ENCODE measurements at places on chromosomes 4 and X.
A peak's percentile ranks its signal among the peaks of the same experiment; 100 is the strongest.

GRCh38 chr4:185540487-185541120 is 5.3 kb upstream of the PDLIM3 start:
- no peak for DNase-seq

- DNase-seq, result no peak
These were observed 37.8 kb downstream of the LEF1 start for GRCh38 chr4:108130955-108131354.

DNA sequence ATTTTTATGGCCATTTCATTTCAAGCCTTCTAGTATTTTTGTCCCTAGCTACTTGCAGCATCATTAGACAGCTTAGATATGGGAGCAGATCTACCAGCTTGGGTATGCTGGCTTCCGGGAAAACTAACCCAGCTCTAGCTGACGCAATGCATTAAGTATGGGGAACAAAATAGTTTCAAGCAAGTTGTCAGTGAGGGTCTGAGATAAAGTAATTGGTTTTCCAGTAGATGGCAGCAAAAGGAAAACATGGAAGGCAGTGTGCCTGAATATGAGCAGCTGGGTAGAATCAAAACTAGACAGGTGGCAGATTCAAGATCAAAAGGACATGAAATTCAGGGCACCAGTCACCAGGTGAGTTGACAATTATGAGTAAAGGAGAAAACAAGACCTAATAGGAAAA is 340.9 kb upstream of the CTSO start:
- DNase-seq, result no peak

DNA sequence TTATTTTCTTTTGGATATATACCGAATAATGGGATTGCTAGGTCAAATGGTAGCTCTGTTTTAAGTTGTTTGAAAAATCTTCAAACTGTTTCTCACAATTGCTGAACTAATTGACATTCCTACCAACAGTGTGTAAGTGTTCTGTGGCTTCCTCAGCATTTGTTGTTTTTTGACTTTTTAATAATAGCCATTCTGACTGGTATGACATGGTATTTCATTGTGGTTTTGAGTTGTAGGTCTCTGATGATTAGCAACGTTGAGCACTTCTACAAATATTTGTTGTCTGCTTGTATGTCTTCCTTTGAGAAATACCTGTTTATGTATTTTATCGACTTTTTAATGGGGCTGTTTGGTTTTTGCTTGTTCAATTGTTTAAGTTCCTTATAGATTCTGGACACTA is 680.1 kb upstream of the GRIA3 start:
- DNase-seq, result no peak

DNA sequence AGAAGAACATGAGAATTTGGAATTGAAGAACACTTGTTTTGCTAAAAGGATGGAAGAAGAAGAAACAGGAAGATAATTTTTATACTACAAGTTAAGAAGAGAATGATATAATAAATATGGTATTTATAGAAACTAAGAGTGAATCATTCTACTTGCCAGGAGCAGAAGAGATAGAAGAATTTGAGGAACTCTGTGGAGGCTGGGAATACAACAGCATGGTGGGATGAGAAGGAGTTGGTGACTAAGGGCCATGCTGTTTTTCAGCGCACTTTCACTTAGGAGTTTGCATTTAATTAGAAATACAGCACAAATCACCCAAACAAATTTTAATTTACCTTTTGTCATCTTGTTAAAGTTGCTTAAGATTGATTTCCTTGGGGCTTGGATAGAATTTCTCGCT is 20.5 kb downstream of the HADH start:
- DNase-seq, result no peak

DNA sequence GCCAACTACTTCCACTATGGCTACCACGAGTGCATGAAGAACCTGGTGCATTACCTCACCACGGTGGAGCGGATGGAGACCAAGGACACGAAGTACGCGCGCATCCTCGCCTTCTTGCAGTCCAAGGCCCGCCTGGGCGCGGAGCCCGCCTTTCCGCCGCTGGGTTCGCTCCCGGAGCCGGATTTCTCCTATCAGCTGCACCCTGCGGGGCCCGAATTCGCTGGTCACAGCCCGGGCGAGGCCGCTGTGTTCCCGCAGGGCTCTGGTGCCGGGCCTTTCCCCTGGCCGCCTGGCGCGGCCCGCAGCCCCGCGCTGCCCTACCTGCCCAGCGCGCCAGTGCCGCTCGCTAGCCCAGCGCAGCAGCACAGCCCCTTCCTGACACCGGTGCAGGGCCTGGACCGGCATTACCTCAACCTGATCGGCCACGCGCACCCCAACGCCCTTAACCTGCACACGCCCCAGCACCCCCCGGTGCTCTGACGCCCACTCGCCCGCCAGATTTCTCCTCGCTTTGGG is 2.1 kb downstream of the HELT start:
- no peak for DNase-seq

DNA sequence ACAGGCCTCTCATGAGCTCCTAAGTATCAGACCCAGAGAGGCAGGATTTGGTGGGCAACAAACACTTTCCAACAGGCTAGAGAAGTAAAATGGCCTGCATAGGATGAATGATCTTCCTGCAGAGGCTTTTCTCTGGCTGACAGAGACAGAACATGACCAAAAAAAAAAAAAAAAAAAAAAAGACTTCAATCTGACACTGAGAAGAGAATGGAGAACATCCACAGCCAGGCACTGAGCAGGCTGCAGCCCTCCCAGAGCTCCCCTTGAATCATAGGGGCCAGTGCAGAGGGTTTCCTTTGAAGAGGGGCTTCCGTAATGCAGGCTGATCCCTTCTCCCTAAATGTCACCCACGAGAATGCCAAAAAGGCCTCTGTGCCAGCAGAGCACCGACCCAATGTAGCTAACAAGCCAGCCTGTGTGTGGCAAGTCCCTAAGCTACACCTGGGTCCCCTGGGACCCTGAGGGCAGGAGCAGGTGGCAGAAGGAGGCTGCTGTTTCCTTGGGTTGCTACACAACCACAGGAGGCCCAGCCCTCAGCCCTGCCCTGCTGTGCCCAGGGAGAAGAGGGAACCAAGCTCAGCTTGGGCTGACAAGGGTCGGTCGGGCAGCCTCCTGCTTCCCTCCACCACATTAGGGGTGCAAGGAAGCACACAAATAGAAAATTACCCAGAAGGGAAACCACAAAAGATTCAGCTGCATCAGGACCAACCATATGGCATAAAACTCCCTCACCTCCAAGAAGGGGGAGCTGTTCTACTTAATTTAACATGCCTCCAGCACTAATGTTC is 55.6 kb downstream of the MAP7D2 start:
- DNase-seq, result no peak

DNA sequence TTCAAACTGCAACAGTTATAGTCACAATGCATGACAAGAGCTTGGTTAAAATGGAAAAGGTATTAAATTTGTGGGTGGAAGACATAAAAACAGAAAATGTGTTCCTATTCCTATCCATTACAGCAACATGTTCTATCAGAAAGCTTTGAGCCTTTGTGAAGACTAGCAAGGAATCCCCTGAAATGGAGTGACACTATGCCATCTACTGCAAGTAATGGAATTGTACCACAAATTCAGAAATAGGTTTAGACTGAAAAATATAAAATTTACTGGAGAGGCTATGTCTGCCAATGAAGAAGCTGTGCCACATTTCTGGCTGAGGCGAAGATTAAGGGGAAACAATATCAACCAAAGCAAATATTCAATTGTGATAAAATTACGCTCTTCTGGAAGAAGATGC is 247.9 kb downstream of the ADAM29 start:
- no peak for DNase-seq

- no peak for DNase-seq
These were observed 67.0 kb downstream of the SEL1L3 start for GRCh38 chr4:25795566-25796454.

DNA sequence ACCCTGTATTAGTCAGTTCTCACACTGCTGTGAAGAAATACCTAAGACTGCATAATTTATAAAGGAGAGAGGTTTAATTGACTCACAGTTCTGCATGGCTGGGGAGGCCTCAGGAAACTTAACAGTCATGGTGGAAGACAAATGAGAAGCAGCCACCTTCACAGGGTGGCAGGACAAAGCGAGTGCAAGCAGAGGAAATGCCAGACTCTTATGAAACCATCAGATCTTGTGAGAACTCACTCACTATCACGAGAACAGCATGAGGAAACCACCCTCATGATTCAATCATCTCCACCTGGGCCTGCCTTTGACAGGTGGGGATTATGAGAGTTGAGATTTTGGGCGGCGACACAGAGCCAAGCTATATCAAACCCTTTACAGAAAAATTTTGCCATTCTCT is 722.4 kb downstream of the RAB28 start:
- DNase-seq, result no peak

GRCh38 chrX:107450823-107451509 is 1.5 kb downstream of the FRMPD3 start:
- DNase-seq, result peak; percentile 24

GRCh38 chrX:912677-913076 is 282.1 kb downstream of the SHOX start:
- DNase-seq, result no peak

DNA sequence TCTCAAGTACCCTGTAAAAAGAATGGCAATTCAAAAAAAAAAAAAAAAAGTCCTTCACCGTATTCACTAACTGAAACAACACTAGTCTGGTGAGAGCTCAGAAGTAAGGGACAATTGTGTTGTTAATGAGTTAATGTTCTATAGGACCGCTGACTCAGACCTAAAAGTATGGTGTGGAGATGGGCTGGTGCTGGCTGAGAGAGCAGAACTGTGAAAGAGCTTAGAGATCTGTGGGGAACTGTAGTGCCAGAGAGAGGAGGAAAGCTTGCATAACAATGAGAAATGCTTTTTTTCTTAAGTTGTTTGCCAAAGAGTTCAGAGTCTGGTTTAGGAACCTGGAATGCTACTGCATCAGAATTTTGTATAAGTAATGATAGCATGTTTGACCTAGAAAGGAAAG is 65.1 kb downstream of the LHFPL1 start:
- no peak for DNase-seq

DNA sequence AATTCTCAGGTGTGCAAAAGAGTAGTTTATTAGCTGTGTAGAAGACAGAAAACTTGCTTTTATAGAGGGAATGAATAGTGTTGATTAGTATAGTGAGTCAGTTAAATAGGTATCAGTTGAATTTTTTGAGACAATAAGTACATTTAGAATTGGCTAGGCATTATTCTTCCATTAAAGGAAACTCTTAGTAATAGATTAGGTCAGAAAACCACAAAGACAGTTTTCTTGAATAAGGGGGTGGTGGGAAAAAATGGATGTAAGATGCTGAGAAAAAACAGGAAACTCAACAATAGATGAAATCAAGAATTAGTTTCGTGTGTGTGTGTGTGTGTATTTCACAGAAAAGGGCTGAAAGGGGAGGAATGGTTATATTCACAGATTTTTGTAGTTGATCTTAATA is 16.8 kb downstream of the CD38 start:
- no peak for DNase-seq

DNA sequence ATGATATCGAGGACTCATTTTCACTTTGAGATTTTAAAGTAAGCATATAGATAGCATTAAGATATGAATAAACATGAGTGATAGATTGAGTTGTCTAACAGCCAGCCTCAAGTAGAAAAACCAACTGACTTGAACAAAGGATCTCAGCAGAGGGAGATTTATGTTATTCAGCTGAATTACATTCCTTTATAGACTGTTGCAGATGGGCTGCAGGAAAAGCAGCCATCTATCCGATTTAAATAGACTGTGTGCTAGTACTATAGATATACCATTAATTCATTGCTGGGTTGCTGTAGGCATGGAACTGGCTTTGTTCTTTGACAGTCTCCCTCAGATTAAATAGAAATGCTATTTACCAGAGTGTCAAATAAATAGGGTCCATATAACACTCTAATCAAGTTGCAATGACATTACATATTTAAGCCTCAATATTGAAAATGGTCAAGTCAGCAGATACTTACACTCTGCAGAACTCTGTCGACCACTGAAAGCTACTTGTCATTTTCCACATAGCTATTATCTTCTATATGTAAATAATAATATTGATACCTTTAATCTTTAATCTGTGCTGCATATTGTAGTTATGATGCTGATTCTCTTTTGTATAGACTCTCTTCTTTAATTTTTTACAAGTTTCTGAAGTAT is 750.8 kb downstream of the CENPC start:
- DNase-seq, result no peak

DNA sequence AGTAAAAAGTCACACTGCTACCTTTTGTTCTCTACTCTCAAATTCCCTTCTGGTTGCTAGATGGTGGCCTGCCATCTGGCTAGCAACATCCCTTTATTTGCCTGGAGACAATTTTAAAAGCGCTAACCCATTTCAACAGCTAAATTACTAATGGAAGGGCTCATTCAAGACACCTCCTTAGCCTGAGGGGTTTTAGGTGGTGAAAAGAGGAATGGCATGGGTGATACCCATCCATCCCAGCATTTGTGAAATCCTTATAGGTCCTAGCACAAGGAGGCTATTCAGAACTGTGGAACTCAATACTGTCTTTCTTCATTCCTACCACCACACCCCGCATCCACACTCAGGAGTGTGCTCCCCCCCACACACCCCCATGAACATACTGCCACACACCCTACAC is 33.5 kb downstream of the ARHGEF9 start:
- peak; percentile 54 for DNase-seq

GRCh38 chrX:51148848-51149247 is 183.8 kb upstream of the NUDT10 start:
- DNase-seq, result no peak

DNA sequence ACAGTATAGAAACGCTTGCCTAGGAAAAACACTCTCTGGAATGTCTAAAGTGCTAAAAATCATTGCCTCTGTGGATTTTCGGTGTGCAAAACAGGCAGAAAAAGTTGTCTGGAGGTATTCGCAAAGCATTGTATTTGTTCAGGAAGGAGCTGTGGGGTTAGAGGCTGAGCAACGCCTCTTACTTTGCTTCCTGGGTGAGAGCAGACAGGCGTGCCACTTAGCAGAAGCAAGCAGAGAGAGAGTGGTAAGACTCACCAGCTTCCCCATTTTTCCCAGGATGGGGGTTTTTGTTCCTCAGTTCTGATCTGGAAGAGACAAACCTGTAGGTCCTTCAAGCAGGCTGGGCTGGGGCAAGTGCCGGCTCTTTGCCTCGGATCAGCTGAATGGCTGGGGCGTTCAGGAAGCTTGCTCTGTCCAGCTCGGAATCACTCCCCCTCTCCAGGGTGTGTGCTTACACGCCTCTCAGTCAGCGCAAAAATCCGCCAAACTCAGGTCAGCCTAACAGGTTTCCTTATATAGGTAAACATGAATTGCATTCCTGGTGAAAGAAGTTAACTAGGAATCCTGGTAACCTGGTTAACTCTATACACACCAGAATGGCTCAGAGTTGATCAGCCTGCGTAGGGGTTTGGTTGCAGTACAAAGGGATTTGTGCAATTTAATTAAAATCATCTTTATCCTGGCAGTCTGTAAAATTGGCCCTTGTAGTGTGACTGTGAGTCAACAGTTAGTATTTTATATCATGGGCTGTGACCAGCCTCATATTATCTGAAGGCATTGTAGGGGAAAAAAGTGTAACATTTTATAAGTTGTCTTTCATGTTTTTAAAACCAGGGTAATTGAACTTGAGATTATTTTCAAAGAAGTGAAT is 213.1 kb upstream of the MID1 start:
- no peak for DNase-seq

GRCh38 chrX:14124562-14124961 is 94.9 kb upstream of the GEMIN8 start:
- DNase-seq, result no peak
